ACHN (cell line): ENCODE measurements at places on chromosomes 5 and 9.
A peak's percentile ranks its signal among the peaks of the same experiment; 100 is the strongest.

DNA sequence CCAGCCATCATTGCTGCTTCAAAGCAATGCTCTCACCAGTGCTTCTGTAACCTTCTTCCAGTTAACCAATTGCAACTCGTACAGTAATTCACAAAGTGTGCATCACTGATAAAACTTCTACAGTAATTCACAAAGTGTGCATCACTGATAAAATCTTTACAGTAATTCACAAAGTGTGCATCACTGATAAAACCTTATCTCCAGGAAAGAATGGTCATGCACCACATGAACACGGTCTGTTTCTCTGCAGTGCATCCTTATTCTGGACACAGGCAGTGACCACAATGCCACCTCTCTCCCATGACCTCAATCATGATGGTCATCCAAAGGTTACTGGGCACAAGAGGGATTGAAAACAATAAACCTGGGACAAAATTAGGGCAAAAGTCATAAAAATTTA, 153.6 kb downstream of the TSSK1B start:
- no peak for DNase-seq

DNA sequence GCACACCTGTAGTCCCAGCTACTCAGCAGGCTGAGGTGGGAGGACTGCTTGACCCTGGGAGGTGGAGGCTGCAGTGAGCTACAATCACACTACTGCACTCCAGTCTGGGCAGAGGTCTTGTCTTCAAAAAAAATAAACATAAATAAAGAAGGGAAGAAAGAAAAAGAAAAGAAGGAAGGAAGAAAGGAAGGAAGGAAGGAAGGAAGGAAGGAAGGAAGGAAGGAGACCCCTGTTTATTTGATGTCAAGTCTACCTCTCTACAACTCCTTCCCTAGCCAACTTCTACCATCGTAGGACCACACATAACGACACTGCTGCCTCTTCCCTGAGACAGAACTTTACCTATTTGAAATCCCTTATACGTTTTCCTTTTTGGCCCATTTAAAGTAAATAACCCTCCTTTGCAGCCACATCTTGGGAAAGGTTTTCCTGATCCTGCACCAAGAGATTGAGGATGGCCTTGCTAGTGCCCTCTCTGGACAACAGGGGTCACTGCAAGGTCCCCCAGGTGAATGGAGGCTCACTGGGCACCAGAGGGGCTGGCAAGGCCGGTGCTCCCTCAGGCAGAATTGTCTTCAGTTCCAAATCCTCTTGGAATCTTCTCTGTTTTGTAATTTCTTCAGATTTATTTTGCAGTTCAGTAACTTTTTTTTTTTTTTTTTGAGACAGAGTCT, 10.5 kb downstream of the RPS14 start:
- DNase-seq: peak; percentile 50

- DNase-seq: no peak
Measured at GRCh38 chr9:106798016-106798799, 64.8 kb upstream of the ZNF462 start.

DNA sequence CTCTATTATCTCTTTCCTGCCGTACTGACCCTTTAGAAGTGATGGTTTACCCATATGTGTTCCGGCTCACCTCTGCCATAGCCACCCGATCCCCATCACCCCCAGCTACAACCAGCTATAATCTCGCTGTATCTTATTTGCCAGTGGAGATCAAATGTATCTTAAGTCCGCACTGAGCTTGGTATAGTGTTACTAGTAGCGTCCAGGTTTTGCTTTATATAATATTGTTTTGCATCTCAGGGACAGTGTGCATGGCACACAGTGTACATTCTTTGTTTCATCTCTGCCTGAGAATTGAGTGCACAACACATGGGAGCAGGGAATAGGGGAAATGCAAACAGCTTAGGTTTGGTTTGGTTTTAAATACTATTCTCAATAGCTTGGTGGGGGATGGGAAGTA, 135.8 kb upstream of the SNX2 start:
- no peak for DNase-seq

DNA sequence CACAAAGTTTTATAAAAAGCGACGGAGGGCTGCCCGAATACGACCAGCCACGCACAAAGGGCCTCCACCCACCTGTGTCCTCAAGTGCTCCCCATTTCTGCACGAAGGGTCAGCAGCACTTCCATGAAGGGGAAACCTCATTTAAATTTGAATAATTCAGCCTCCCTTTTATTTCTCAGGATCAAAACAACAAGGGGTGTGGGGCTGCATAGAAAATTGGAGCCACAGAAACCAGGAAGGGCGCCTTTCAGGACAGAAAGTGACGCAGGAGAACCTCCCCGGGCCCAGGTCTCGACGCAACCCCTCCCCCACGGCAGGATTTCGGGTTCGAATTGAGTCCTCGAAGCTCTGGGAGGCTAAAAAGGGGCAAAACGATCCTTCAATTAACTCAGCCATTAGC, 2.1 kb downstream of the NRARP start:
- no peak for DNase-seq

- DNase-seq: no peak
Measured at GRCh38 chr5:142783601-142784341, 13.6 kb downstream of the ARHGAP26 start.
